ENCODE measurements at places on chromosomes 5 and 9.

GRCh38 chr5:72040513-72040912 lies 66.8 kb upstream of the MAP1B start:
- DNase-seq, result no peak

DNA sequence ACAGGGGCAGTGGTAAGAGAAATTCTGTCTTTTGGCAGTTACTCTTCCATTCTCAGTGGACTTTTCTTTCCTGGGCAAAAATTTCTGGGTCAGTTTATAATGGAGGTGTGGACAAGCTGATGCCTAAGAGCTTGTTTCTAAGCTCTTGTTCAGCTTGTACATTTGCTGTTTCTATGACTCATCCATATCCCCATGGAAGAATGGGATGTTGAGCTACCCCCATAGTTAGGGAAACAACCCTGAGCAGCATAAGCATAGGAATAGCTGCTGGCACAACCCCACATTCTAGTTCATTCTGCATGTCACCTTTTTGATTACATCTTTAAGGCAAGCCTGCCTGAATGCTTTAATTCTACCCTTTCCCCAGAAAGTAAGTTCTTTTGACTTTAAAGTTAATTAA lies 173.3 kb downstream of the PSAT1 start:
- no peak for DNase-seq

DNA sequence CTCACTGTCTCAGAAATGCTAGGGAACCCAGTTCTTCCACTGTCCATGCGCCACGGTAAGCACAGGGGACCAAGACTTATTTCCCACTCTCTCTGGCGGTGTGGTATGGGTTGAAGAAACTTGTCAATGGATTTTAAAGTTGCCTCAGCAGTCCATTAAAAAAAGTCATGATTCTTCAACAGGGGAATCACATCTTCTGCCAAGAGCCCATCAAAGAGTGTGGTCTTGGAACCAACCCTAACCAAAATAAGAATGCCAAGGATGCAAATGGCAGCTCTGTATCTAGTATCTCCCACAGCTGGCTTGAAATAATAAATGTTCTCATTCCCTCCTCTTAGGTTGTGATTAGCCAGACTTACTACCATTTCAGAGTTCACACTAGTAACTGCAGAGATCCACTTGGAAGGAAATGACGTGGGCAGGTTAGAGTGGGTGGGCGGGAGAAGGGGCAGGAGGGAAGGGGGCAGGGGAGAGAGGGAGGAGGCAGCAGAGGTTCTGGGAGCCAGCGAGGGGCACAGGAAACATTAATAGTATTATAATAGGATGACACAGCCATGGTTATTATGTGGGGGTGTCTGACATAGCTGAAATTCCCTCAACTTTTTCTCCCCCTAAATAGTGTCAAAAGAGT lies 17.6 kb downstream of the PTCH1 start:
- no peak for DNase-seq

GRCh38 chr9:19441730-19442129 lies 32.9 kb downstream of the ACER2 start:
- no peak for DNase-seq

- no peak for DNase-seq
Measured at GRCh38 chr5:32098291-32098690, 75.8 kb downstream of the GOLPH3 start.

DNA sequence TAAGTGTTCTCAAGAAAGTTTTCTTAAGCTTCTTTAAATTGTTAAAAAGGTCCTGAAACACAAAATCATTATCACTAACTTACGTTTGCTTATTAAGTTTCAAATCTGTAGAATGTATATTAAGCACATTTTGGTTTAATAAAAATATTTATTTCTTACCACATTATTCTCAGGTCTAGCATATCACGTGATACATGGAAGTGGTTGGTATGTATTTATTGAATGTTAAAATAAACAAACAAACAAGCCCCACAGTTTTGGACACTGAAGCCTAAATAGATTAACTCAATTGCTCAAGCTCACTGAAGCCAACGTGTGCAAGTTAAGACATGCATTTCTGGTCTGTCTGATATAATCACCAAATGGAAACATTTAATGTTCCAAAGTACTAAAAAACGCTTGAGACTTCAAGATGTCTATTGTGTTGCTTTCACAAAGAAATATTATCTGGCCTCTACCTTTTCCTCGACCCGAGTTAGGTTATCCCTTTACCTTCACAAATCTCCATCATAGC lies 1136.9 kb downstream of the TAF11L14 start:
- DNase-seq, result no peak

DNA sequence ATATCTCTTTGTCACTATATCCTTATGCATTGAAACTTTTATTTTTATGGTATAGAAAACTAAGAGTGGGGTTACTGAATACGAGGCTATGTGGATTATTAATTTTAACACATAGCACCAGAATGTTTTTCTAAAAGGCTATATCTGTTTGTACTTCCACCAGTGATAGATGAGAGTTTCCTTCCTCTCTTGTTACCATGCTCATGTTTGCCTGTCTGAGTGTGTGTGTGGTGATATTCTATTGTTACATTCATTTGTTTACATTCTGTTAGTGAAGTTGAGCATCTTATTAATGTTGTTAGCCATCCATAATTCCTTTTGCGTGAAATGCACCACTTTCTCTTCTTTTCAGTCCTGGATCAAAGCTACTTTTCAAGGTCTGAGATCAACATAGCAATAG lies 54.1 kb upstream of the ALDH1A1 start:
- no peak for DNase-seq

GRCh38 chr9:110175275-110175968 lies 32.5 kb downstream of the C9orf152 start:
- DNase-seq, result no peak

DNA sequence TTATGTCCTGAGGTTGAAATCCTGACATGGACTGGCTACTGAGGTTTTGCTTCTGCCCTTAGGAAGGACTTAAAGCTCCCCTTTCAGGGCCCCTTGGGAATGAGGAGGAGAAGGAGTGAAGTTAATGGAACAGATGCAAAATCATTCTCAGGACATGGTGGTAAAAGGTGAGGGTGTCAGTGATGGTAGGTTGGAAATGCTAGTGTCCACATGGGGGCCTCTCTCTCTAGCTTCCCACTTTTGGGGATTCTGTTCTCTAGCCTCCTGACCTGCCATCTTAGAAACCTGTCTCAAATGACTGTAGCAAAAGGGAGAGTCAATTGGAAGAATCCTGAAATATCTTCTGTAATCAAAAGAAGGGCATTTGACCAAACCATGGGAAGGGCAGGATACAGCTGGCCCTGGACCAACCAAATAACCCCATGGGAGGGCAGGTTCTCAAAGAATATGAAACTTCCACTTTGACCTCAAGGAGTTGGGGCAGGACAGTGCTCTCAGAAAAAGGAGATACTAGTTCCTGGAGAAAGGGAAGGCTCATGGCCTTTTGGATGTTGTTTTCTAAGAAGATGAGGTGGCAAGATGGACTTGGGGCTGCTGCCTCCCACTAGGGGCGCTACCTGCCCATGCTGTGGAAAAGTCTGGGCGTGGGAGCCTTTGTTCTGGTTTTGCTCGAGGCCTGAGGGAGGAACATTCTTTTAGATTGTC lies 21.2 kb upstream of the MLANA start:
- DNase-seq, result no peak

GRCh38 chr9:84779883-84780282 lies 110.4 kb downstream of the NTRK2 start:
- DNase-seq, result no peak

- no peak for DNase-seq
Measured at GRCh38 chr5:151070449-151070848, 10.4 kb downstream of the TNIP1 start.

- DNase-seq, result peak; percentile 41
Measured at GRCh38 chr9:91255327-91255726, 106.4 kb downstream of the AUH start.

GRCh38 chr9:95528908-95529502 lies 12.2 kb upstream of the PTCH1 start:
- DNase-seq, result no peak

GRCh38 chr5:91111473-91112238 lies 271.5 kb downstream of the ARRDC3 start:
- no peak for DNase-seq

- no peak for DNase-seq
Measured at GRCh38 chr9:27528076-27528885, 1.3 kb downstream of the MOB3B start.

DNA sequence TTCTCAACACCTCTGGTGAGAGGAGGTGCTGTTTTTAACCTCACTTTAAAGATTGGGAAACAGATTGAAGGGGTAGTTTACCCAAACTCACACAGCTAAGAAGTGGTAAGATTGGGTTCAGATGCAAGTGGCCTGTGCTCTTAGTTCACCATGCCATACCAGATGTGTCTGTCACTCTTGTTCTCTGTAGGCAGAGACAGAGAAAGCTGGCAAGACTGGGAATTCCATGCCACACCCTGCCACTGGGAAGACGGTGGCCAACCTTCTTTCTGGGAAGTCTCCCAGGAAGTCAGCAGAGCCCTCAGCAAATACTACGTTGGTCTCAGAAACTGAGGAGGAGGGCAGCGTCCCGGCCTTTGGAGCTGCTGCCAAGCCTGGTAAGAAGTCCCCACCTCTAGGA lies 11.0 kb downstream of the TCOF1 start:
- no peak for DNase-seq

DNA sequence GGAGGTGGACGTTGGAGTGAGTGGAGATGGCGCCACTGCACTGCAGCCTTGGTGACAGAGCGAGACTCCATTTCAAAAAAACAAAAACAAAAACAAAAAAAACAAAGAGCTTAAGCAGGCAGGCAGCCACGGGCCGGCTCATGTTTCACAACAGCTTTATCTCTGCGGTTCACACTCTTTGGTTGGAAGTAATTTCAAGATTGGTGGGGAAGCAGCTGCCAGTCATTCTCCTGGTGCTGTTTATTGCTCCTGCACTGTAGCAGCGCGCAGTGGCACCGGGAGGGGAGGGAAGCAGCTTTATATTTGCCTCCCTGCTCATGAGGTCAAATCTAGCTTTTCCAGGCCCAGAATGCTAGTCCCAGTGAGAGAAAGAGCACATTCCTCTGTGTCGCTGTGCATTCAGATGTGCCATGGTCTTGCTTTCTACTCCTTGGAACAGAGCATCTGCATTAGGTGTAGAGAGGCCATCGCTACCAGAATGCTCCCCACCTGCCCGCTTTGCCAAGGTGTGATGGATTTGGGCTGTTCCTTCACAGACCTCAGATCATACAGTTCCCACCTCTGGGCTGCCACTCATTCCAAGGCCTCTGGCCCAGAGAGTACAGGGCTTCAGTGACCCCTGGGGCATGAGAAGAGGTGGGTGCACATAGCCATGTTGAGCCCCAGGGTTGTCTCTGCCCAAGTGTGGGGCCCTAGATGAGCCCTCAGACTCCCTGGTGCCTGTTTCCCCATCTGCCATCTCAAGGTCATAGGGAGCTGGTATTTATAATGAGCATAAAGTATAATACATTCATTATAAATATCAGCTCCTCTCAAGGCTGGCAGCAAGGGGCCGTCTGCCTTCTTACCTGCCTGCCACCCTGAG lies 270.4 kb downstream of the MED10 start:
- no peak for DNase-seq

- no peak for DNase-seq
Measured at GRCh38 chr9:98925956-98926355, 17.8 kb upstream of the COL15A1 start.

- DNase-seq, result no peak
Measured at GRCh38 chr5:59038798-59039295, 456.0 kb downstream of the RAB3C start.

GRCh38 chr5:41637424-41637823 lies 127.0 kb upstream of the PLCXD3 start:
- DNase-seq, result no peak

DNA sequence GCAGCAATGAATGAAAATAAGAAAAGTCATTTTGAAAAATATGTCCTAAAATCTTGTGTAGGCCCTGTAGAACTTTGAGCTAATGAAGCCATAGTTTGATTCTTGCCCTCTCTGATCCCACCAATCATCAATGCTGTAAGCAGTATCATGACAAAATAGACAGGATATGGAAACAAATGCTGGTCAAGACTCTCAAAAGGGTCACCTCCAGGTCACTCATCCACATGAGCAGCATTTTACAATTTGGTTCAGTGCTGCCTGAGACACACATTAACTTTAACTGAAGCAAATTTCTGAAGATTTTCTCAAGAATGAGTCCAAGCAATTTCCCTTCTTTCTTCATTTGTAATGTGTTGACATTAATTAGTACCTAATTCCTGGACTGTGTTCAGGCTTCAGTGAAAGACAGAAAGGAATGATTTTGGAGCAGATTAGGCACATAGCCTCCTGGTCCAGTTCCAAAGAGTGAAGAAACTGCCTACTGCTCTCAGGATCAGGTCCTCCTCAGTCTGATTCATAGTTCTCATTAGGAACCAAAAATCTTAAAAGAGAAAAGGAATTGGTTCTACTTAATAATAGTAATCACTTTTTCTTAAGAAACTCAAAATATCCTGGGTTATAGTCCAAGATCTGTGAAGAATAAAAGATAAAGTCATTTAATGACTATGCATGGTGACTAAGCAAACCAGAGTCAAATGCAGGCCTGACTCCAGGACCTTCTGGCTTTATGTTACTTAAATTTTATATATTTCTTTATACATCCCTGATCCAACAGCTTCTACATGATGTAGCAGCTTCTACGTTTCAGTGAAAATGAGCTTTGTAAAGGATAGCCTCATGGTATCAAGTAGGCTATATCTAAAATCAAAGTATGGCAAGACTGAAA lies 192.1 kb upstream of the RGMB start:
- DNase-seq, result no peak

DNA sequence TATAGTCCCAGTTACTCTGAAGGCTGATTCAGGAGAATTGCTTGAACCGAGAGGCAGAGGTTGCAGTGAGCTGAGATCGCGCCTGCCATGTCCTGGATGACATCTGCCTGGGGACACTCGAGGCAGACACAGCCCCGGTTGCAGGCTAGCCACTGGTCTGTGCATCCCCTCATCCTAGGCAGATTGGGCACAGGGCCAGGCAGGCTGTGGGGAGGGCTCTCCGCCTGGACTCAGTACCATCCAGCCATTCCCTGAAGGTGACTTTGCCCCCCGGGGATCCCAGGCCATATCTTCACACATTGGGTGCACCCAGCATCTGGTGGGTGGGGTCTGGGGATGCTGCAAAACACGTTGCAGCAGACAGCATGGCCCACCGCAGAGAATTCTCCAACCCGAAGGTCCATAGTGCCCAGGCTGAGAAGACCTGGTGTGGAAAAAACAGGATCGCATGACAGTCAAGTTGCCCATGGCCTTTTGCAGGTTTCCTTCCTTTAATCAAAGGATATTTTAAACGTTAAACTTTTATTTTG lies 50.9 kb upstream of the SUSD3 start:
- no peak for DNase-seq

All from skeletal muscle cell (primary cell).